ENCODE measurements at places on chromosomes 3 and 15.

DNA sequence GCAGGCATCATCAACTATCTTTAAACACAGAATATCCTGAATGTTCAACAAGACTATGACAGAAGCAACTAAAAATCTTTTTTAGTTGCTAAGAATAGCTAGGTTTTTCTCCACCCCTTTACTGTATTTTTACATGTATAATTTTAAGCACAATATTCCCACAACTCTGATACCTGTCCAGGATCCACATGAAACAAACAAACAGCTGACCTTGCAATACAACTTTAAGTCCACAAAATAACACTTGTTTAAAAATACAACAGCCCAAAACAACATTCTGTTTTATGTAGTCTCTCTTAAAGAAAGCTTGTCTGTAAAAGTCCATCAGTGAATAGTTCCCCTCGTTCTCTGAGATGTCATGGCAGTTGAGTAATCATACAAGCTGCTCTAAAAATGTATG, 41.1 kb downstream of the IFT57 start:
- DNase-seq, result no peak

DNA sequence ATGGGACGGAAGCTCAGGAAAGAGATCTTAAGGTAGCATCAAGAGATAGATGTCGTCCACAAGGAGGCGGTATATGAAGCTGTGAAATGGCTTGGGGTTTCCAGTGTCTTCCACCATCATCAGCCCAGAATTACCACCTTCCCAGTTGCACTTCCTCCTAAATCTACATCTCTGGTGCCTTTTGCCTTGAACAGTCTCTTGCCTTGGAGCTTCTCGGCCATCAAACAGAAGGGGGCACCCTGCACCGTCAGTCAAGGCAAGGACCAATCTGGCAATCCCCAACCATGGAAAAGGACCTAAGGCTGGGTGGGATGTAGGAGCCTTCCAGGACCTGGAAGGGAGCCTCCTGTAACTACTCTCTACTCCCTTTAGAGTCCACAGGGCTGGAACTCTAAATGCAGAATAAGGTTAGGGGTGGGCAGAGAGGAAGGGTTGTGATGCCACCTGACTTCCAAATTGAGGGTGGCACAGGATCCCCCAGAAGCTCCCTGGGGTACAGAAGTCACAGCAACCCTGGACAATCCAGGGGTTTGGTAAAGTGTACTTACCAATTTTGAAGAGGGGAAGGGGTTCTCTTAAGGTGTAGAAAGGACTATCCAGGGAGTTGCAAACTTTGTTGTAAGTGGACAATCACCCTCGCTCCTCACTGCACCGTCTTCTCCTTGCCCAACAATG, 1.0 kb upstream of the RYR3 start:
- no peak for DNase-seq

DNA sequence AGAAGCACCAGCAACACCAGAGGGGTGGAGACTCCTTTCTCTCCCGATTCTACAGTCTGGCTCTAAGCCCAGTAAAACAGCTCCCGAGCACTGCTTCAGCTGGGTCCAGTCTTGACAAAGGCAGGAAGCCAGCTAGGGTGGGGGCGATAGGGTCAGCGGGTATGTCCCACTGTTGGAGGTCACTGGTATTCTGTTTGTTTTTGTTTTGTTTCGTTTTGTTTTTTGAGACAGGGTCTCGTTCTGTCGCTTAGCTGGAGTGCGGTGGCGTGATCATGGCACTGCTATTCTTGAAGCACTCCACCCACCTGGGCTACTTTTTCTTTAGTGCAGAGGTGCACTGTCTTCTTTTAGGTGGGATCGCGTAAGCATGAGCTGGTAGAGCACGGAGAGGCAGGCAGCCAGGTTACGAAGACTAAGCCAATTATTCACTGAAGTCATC, 16.3 kb downstream of the GCSAM start:
- no peak for DNase-seq

- no peak for DNase-seq
These were observed 72.0 kb downstream of the SCN5A start for GRCh38 chr3:38577371-38578080.

DNA sequence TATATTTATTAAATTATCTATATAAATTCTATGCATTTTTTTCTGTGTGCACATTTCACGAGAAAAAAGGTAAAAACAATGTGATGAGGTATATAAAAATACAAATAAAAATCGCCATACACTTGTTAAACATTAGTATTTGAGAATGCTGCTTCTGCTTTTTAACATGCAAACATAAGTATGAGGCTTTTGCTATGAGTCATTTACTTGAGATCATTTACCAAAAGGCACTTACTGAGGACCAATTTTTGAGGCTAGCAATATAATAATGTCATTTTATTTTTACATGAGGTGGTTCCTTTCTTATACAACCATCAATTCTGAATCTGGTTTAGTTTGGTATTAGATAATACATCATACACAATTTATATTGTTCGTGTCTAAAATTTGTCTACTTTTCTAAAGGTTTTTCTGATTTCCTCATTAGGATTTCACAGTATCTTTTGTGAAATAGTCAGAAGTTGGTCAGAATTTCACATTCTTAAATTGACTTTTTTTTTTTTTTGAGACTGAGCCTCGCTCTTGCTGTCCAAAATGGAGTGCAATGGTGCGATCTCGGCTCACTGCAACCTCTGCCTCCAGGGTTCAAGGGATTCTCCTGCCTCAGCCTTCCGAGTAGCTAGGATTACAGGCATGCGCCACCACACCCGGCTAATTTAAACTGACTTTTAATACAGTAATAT, 25.6 kb downstream of the DCUN1D1 start:
- DNase-seq, result no peak

DNA sequence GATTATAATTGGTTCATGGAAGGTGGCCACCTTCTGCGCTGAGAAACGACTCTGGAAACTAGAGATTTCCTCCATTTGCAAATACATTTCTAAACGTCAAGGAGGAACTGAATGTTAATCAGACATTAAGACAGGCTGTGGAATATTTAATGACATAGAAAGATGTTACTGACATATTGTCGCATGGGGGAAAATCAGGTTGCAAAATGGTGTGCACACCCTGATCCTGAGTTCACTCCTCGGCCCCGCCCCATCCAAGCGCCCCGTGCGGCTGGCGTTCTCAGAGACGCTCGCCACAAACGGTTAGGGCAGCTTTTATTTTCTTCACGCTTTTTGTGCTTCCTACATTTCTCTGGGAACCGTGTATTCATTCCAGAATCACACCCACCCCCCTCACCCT, 10.7 kb downstream of the H1-8 start:
- no peak for DNase-seq

DNA sequence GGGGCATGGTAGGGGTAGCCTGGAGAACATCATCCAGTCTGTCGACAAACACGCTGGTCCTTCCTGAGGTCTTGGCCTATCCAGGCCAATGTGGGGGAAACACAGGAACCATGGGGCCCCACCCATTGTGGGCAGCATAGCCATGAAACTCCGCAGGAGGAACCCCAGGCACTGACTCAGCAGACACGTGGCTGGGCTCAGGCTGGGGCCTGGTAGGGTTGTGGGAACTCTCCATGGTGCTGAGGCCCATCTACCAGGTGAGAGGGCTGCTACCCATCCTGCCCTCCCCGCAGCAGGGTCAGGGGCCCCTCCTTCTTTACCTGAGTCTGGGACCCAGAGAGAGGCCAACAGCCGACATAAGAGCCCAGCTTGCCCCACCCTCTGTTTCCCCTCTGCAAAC, 22.6 kb upstream of the CACNA2D2 start:
- no peak for DNase-seq

GRCh38 chr15:63363292-63363691, 18.4 kb downstream of the CA12 start:
- no peak for DNase-seq

- no peak for DNase-seq
These were observed 7.2 kb downstream of the FEM1B start for GRCh38 chr15:68284616-68285258.

- DNase-seq, result no peak
These were observed 427.1 kb upstream of the RASGRP1 start for GRCh38 chr15:38991701-38992100.
